ENCODE measurements at places on chromosomes 6 and 20.
A peak's percentile ranks its signal among the peaks of the same experiment; 100 is the strongest.

DNA sequence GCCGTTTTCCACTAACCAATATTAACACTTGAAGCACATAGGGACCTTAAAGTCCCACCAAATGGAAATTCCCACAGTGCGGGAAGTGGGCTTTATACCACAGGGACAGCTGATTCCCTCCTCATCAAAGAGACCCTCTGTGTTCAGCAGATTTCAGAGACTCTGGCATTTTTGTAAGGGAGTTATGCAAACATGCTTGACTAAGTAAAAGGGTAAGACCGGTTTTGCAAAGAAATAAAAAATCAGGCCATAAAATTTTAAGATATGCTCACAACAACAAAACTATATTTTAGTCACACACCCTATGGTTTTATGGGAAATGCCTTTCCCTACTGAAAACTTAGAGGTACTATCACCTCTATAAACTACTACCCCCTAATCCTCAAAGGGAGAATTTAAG, 45.4 kb upstream of the SPTLC3 start:
- DNase-seq = no peak

DNA sequence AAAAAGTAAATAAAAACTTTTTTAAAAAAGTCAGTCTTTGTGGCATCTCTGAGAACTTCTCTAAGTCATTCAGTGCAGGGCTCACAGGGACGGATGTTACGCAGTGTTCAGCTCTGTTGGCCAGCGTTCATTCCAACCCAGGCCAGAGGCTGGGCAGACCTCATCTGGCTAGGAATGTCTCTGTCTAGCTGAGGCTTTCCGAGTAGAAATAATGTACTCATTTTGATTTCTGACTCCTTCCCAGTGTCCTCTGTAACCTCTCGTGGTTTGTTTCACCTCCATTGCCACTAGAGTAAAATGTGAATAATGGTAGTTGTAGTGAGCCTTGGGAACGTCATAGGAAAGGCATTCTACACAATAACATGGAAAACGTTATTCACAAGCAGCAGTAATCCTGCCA, 135.1 kb downstream of the TMEM242 start:
- no peak for DNase-seq

DNA sequence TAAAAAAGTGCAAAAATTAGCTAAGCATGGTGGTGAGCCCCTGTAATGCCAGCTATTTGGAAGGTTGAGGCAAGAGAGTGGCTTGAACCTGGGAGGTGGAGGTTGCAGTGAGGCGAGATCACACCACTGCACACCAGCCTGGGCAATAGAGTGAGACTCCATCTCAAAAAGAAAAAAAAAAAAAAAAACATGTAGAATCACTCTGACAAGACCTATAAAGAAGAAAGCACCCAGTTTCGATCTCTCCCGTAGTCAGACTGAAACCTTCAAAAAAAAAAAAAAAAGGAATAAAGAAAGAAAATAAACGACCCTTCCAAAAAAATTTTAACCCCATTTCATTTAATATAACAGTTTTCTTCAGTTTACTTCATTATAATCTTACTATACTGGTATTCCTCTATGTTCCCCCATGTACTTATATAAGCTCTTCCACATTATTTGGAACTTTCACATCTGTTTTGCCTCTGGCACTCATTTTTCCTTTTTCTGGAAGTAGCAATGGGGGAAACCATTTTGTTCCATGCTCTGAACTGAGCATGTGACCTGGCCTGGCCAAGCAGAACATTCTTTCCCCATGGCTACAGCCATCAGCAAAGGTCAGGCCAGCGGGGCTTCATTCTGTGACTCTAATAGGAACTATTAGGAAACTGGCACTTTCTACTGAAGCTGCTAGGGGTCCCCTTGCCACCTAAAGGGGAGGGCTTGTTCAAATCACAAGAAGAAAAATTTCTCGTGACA, 9.6 kb downstream of the SLC18B1 start:
- no peak for DNase-seq

DNA sequence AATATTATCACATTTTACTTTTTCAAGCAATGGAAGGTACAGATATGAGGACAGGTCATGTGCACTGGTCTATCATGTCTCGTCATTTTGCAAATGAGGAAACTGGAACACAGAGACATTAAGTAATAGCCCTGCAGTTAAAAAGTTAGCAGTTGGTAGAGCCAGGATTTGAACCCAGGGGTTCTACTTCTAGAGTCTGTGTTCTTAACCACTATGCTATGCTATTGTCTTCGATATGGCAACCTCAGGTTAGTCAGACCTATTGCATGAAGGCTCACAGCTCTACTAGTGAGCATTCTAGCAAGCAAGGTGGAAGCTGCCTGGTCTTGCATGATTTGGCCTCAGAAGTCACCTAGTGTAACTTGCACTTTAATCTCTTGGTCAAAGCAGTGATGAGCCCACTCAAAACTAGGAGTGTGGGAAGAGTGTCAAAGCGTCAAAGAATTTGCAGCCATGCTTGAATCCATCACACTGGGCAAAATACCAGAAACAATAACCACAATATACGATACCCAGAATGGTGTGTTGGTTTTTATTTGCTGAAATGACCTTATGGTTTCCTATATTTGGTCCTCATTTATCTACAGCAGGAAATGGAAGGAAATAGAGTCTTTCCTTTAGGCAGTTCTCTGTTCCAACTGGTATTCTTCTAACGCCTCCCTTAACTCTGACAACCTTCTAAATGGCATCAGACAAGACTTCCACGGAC, 20.4 kb upstream of the BMP2 start:
- no peak for DNase-seq

DNA sequence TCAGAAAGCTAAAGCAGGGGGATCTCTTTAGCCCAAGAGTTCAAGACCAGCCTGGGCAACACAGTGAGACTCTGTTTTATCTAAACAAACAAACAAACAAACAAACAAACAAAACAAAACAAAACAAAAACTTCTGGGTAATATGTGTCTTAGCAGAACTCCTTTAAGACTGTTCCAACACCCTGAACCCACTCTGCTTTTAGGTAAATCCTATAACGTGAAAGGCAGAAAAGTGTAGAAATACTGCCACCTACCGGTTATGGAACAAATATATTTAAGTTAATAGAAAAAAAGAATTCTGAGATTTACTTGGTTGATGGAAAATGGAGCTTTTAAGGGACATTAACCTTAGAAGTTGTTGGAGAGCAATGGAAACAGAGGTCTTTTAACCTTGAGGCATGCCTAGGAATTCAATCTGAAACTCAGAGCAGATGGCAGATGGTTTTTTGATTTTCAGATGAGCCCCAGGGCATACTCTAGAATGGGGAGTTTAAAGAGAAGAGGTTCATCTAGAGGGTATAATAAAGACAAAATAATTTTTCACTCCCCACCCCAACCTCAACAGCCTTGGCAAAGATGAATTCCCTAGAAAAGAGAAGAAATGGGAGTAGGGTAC, 38.5 kb downstream of the SOD2 start:
- DNase-seq = peak; percentile 39

- DNase-seq = no peak
Observed at GRCh38 chr6:2783188-2783963, 18.2 kb downstream of the WRNIP1 start.

DNA sequence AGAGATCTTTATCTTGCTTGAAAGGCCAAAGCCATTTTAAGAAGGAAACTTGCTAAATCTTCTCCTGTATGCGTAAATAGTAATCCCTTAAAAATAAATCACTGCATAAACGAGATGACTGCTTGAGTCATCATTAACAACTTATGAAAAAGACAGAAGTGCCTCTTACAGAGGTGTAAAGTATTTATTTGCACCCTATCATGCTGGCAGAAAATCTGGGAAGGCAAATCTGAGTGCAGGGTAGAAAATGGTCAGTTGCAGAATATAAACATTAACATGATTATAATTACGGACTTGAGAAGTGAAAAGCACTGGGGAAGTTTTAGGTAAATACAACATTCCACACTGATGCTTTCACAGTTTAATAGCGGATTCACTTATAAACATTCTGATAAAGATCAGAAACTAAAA, 67.5 kb upstream of the FBXO30 start:
- DNase-seq = no peak

- no peak for DNase-seq
Observed at GRCh38 chr6:81806793-81807565, 54.5 kb upstream of the TENT5A start.

DNA sequence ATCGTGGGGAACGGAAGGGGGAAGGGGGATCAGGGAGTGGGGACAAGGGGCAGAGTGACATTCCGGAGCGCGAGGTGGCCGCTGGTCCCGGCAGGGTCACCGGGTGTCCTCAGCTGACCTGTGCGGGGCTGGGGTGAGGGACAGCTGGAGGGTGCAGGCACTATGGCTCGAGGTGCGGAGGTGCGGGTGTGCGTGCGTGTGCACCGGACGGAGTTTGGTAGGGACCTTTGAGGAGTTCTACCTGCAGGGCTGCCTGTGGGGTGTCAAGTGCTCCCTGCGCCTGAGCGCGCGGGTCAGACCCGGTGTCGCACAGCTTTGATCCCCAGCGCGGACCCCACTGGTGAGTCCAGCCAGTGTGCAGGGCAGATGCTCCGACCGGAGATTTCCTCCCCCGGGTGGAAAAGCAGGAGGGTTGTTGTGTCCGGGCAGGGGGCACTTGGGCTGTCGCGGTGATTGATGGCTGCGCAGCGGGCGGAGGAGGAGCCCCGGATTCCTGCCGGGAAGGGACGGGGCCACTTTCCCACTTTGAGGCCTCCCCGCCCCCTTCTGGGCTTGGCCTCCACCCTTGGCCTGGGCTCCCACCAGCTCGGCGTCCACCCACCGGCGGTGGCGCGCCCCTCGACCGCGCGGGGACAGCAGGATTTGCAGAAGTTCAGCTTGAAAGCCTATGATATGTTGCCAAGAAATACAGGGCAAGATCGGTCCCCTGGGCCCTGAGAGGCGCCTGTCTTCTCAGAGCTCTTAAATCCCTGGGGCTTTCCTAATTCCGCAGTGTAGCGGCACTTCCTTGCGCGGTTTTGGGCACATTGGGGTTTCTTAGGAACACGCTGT, 658 bp downstream of the RIN2 start:
- no peak for DNase-seq

- DNase-seq = no peak
Observed at GRCh38 chr6:44409207-44409794, 21.8 kb downstream of the CDC5L start.

- DNase-seq = no peak
Observed at GRCh38 chr6:88050140-88050818, 2.6 kb downstream of the SPACA1 start.

- DNase-seq = peak; percentile 75
Observed at GRCh38 chr6:36655085-36655724, 23.3 kb upstream of the CDKN1A start.

GRCh38 chr6:128209771-128210170, 308.9 kb upstream of the THEMIS start:
- DNase-seq = no peak

- no peak for DNase-seq
Observed at GRCh38 chr6:158536891-158537798, 22.7 kb upstream of the TMEM181 start.

DNA sequence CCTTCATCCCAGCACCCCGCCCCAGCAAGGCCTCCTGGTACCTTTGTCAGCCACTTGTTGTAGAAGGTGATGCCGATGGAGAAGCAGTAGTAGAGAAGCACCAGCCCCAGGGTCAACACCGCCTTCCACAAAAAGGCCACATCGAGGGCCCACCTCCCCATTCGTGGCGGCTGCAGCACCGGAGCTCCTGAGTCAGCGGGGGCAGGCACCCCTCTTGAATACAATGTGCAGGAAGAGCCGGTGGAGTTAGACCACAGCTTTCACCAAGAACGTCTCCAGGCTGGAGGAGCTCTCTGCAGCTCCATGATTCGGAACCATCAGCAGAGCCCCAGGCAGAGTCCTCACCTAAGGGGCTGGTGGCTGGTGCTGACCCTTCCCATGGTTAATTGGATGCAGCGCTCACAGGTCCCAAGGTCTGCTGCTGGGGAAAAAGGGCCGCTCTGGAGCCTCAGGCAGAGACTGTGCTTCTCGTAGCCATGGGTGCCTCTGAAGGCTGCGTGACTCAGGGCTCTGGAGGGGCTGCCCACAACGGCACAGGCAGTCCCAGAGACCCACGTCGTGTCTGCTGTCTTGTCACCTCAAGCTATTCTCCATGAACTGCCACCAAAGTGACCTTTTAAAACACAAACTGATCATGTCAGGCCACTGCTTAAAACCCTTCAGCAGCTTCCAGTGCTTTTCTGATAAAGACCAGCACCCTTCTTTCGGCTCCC, 47.9 kb downstream of the ELMO2 start:
- no peak for DNase-seq

GRCh38 chr6:33197431-33198048, 2.9 kb downstream of the RXRB start:
- no peak for DNase-seq

DNA sequence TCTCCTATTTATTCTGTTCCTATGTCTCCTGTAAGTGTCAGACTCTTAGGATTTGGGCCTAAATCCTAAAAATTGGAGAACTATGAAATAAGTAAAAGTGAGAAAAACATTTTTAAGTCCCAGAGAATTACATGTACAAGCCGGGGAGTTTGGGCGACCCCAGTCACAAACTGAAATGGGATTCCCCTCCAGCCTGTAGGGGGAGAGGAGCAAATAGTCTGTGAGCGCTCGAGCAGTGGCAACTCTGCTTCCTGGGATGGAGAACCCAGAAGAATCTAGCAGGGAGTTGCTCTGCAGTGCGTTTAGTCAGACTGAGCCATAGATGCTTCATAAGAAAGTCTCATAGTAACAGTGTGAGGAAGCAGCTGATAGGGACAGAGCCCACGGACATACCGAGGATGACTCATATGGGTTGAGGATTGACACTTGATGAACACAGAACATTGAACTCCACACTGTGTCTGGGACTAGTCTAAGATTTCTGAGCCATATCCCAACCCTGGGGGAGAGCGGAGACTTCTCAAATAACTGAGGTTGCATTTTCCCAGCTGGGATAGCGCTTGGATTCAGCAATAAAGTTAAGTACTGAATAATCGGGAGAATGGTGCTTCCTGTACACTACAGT, 437.2 kb downstream of the BCKDHB start:
- no peak for DNase-seq

GRCh38 chr20:58642441-58642840, 8.6 kb upstream of the STX16 start:
- no peak for DNase-seq

- DNase-seq = no peak
Observed at GRCh38 chr6:90720404-90720803, 133.5 kb upstream of the MAP3K7 start.

GRCh38 chr6:106220485-106220884, 105.1 kb downstream of the ATG5 start:
- no peak for DNase-seq

GRCh38 chr6:83920017-83920416, 60.5 kb downstream of the CYB5R4 start:
- DNase-seq = no peak

DNA sequence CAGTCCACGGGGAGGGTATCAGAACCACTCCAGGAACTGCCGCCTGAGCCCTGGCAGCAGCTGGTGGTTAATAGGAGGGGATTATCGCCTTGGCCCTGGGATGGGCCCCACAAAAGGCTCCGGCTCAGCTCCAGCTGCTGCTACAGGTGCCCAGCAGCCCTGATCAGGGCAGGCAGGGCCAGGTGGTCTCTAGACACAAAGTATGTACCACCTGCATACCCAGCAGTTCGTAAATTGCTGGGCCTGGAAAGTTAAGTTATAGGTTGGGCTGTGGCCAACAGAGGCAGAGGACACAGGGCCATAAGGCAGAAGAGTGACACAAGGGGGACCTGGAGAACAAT, 35.1 kb downstream of the RRBP1 start:
- DNase-seq = no peak

- DNase-seq = no peak
Observed at GRCh38 chr6:10520468-10520867, 683 bp upstream of the GCNT2 start.

All from HFF-Myc (cell line).